ENCODE measurements at places on chromosomes 1 and 21.

DNA sequence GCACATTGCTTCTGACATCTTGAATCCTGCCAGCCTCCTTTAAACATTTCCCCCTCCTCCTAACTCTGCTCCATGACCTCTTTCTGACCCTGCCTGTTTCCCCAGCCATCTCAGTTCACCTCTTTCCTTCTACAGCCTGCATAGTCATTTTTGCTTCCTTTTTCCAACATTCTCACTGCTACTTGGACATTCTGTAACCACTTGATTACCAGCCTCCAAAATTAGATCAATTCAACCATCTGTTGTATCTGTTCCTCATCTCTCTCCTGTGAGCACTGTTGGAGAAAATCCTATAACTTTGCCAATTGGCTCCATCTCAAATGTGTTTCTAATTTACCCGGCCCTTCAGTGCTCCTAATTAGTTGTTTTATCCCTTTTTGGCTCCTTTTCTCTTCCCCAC lies 27.5 kb upstream of the GPR88 start:
- DNase-seq = no peak

DNA sequence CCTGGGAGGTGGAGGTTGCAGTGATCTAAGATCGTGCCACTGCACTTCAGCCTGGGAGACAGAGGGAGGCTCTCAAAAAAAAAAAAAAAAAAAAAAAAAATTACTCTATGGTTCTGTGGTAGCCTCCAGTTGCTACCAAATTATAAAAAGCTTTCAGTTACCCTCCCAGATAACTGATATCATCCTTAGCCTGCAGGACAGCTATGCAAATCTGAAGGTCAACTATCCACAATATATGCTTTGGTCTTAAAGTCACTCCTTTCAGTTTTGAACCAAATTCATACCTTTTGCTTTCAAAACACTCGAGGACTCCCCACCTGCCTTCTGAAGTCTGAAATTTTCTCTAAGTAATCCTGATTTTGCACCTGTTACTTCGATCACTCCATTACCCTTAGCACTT lies 3.1 kb downstream of the MIXL1 start:
- DNase-seq = no peak

DNA sequence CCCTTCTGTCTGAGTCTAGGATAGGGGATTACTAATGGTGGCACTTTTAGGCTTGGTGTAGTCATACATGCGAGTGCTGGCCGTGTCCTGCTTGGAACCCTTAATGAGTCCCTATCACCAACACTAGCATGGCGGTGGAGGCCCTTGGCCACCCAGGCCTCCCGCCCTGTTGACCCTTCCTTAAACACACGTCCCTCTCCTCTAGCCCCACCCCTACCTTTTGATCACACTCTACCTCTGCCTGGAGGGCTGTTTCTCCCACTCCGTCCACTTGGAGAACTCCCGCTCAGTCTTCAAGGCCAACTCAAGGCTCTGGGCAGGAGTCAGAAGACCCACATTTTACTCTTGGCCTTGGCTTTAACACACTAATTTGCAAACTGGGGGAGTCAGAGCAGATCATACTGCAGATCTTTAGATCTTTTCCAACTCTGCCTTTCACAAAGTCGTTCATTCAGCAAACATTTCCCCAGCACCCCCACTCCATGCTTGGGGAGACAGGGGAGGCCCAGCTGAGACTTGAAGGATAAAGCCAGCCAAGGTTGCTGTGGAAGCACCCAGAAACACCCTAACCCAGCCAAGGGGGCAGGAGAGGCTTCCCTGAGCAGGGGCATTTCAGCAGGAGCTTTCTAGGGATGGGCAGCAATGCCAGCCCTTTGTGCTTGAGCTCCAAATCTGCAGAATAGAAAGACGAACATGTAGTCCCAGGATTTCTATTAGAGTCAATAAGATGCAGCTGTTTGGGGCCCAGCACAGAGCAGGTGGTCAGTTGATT lies 1.9 kb downstream of the PODN start:
- no peak for DNase-seq

DNA sequence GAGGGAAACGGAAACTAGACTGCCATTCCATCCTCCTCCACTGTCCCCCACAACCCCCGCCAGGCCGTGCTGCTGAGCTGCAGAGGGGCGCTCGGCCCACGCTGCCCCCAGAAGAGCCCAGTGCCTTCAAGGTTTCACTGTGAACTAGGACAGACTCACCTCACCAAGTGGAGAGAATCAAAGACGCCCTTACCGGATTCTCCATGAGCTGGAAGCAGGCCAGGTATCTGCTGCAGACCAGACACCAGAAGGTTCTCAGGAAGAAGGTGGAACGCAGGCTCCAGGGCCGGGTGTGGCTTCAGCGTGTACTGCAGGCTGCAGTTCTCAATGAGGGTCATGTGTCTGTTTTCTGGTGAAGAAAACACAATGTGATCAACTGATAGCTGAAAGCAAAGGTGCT lies 30.6 kb downstream of the NPHP4 start:
- DNase-seq = no peak

DNA sequence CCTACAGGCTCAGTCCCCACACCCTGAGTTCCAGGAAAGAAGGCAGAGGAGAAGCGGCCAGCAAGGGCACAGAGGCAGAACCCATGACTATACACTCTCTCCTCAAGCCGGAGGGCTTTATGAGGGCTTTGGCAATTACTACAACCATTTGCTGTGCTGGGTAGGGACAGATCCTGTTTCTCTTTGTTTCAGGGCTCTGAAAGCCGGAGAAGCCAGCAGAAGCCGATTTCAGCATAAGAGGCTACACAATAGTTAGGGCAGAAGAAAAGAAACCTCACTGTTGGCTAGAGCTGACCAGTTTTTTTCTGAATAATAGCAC lies 13.9 kb downstream of the GPR3 start:
- no peak for DNase-seq

DNA sequence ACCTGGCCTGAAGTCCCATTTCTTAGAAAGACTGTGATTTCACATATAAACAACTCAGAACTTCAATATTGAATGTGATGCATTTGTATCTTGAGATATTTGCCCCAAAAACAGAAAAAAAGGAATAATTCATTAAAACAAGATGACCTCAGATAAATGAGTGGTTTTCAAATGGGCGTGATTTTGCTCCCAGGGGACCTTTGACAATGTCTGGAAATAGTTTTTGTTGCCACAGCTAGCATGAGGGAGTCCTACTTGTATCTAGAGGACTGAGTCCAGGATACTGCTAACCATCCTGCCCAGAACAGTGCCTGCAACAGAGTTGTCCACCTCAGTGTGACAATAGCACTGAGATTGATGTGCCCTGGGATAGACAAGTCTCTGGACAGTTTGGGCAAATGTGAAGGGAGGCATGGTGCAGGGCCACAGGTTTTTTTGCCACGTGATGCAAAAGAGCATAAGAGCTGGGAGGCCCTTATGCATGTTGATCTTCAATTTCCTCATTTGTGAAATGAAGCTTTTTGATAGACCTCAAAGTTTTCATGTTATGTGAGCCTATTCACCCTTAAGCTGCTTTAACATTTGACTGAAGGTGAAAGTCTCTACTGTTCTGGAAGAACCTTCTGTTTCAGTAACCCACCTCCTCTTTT lies 46.2 kb downstream of the MAP3K7CL start:
- DNase-seq = no peak

DNA sequence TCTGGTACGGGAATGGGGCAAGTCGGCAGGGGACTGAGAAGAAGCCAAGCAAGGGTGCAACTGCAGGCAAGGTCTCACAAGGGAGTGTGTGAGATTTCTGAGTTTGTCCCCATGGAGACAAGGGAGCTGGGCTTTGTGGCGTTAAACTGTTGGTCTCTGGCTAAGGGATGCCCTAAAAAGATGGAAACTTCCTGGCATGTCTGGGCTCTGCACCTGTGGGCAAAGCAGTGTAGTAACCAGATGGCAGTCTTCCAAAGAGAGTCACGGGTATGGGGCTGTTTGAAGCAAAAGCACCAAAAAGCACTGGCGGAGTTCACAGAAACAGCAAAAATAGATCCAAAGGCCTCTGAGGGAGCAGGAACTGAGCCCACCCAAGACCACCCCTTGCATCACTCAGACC lies 104.8 kb upstream of the SLC44A3 start:
- DNase-seq = no peak

GRCh38 chr21:40383951-40384350 lies 463.0 kb downstream of the DSCAM start:
- DNase-seq = no peak

- DNase-seq = no peak
Measured at GRCh38 chr1:203475012-203475981, at the start of gene PRELP. PRELP (plus strand) TSS chr1:203475806; CDS start chr1:203483185, 7,379 bp downstream.

DNA sequence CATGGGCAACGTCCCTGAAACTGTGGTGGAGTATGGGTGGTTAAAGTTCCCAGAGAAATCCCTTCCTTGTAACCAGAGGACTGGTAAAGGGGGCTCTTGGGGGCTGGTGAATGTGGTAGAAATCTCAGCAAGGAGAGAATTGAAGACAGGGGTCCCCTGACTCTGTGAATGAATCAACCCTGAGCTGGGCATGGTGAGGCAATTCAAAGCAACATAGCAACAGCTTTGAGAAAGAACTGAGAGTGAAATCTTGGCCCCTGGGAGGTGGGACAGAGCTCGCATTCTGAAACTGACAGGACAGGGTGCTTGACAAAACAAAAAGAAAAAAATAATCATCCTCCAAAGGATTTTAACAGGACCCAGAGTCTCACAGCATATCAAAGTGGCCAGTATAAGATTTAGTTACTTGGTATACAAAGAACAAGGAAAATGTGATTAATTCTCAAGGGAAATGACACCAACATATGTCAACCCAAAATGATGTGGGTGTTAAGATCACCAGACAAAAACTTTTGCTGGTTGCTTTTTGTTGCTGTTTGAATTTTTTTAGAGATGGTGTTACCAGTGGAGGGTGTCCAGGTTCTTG lies 11.7 kb upstream of the SUMO3 start:
- DNase-seq = no peak

DNA sequence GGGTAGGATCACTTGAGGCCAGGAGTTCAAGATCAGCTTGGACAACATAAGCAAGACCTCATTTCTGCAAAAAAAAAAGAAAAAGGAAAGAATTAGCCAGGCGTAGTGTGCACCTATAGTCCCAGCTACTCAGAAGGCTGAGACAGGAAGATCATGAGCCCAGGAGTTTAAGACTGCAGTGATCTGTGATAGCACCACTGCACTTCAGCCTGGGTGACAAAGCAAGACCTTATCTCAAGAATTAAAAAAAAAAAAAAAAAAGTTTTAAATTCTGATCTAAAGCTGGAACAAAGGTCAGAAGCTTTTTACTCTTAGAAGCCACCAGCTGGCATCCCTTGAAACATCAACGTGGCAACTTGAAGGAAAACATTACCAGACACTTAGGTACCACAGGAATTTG lies 45.3 kb downstream of the HENMT1 start:
- DNase-seq = no peak

DNA sequence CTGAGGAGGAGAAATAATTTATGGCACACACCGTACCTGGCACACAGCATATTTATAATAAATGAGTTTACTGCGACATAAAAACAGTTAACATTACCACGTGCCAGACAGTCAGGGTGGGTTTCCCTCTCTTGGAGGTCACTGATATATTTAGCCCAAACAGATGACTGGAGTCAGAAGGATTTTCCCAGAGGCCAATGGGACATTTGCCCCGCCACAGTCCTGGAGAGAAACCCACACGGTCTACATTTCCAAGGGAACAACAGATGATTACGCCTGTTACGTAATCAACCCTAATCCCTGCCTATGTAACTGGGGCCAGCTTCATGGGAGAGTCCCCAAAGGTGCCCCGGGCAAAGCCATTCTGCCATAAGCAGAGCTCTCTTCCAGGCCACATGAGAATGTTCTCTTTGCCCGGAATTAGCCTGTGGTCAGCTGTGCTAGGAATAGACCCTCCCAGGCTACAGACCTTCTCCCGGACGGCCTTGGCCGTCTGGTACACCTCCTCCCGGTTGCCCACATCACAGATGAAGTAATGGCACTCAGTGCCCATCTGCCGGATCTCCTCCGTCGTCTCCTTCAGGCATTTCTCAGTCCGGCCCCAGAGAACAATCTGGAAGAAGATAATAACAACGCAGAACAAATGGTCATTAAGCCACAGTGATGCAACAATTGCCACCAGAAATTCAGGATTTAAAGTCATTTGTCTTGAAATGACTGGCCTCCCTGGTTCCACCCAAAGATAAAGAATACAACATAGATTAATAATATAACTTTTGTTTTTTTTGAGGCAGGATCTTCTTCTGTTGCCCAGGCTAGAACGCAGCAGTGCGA lies 37.7 kb downstream of the DHRS3 start:
- no peak for DNase-seq

- DNase-seq = no peak
Measured at GRCh38 chr1:112712701-112713128, 2.4 kb downstream of the PPM1J start.

DNA sequence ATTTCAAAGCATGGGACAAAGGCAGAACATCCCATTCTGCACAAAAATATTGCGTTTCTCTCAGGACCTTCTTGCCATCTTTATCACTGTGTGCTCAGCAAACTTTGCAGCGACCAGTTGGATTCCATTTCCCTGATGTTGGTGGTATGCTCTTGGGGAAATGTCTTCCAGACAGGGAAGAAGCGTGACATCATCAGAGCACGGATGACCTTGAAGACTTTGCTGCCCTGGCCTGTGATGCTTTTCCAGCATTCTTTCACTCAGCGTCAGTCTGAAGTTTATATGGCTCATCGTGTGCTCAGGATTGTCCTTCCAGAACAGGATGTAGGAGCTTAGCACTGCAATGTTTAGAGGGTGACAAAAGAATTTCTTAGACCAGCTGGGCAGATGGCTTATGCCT lies 131.4 kb upstream of the F3 start:
- DNase-seq = no peak

- DNase-seq = no peak
Measured at GRCh38 chr1:27496604-27497155, 6.7 kb upstream of the WASF2 start.

DNA sequence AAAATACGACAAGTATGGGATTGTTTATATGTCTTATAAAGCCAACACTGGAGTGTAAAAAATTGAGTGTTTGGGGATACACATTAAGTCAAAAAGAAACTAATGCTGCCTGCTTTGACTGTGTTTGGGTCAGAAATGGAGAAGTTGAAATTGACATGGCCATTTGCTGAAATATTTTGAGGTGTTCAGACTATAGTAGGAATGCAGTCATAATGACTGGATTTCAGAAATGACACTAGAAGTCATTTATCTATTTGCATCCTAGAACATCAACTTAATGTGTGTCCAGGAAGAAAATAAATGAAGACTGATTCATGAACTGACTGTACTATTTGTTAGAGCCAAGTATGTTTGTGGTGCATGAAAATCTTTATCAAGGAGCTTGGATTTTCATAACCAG lies 28.4 kb downstream of the RASAL2 start:
- no peak for DNase-seq

- peak; percentile 50 for DNase-seq
Measured at GRCh38 chr1:31422505-31423319, 9.7 kb downstream of the SERINC2 start.

DNA sequence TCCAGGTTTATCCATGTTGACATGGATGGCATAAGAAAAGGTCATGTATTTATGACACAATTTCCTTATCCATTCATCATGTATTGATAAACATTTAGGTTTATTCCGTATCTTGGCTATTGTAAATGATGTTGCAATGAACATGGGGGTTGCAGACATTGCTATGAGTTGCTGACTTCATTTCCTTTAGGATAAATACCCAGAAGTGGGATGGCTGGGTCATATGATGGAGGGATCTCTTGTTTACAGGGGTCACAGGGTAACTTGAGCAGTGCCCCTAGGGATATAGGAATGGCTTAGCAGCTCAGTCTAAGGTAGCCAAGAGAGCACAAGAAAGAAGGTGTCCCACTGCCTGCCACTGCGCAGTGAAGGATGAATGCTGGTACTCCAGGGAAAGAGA lies 229.6 kb upstream of the COA6 start:
- DNase-seq = no peak

GRCh38 chr21:43361493-43362296 lies 65.2 kb downstream of the SIK1 start:
- no peak for DNase-seq

- DNase-seq = no peak
Measured at GRCh38 chr1:226223157-226223785, at the start of gene MIXL1. MIXL1 (plus strand) TSS chr1:226223664; CDS start chr1:226223682, 18 bp downstream.

Measured in activated T-cell treated with anti-CD3 and anti-CD28 coated beads for 24 hours (primary cell).